EL (cell line): ENCODE measurements at places on chromosomes 7 and 10.

DNA sequence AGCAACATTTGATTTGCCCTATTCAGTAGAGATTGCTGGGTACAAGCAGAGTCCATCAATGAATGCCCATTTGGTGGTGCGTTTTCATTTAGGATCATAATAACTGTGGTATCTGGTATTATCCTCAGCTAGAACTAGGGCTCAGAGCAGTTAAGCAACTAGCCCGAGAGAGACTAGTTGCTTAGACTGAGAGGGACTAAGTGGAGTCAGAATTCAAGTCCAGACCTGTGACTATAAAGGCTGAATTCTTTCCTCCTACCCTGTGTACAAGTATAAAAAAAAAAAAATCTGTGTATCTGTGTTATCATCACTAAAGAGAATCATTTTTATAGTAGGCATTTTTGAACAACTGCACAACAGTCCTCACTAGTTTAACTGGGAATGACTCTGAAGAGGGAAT, 45.3 kb upstream of the DKK1 start:
- DNase-seq, result no peak

GRCh38 chr10:122648599-122649428, 50.8 kb downstream of the C10orf120 start:
- peak; percentile 47 for DNase-seq

GRCh38 chr7:140732416-140732815, 35.9 kb downstream of the NDUFB2 start:
- DNase-seq, result no peak

- DNase-seq, result peak; percentile 60
These were observed 43.3 kb downstream of the SFTPD start for GRCh38 chr10:79905322-79906314.

DNA sequence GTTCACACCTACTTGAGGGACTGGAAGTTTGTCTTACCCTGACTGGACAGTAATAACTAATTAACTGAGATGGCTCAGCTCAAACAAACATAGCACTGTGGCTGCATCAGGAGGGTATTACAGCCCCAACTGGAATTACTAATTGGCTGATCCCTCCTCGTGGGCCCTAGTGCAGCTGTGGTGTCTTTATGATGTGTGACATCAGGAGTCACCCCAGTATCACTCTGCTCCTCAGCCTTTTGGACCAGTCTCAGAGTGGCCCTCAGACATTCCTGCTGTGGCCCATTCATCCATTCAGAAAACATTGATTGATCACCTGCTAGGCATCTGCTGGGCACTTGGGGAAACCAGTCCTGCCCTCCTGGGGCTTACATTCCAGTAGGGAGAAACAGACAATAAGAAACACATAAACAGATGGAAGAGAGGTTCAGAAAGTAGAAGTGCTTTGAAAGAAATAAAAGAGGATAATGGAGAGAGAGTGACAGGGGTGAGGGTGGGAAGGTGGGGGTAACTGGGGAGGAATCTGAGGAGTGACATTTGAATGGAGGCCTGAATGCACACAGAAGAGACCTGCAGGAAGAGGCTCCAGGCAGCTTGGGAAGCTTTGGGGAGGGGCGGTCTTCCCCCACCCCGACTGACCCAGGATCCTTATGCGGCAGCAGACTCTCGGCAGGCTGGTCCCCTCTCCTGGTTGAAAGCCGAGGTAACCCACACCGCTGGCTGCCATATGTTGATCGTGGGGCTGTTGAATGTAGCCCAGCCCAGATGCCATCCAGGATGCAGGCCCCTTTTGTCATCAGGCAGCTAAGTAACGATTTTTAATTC, 113.1 kb downstream of the C10orf105 start:
- DNase-seq, result no peak

- DNase-seq, result no peak
These were observed 52.7 kb downstream of the FIGNL1 start for GRCh38 chr7:50397320-50397970.

GRCh38 chr7:55130395-55131141, 111.8 kb downstream of the EGFR start:
- DNase-seq, result peak; percentile 94

GRCh38 chr10:44773565-44773964, 137.6 kb upstream of the TMEM72 start:
- no peak for DNase-seq

- DNase-seq, result no peak
These were observed 11.8 kb downstream of the DPYSL4 start for GRCh38 chr10:132198381-132199181.

GRCh38 chr10:33303988-33304387, 30.5 kb downstream of the NRP1 start:
- DNase-seq, result no peak

DNA sequence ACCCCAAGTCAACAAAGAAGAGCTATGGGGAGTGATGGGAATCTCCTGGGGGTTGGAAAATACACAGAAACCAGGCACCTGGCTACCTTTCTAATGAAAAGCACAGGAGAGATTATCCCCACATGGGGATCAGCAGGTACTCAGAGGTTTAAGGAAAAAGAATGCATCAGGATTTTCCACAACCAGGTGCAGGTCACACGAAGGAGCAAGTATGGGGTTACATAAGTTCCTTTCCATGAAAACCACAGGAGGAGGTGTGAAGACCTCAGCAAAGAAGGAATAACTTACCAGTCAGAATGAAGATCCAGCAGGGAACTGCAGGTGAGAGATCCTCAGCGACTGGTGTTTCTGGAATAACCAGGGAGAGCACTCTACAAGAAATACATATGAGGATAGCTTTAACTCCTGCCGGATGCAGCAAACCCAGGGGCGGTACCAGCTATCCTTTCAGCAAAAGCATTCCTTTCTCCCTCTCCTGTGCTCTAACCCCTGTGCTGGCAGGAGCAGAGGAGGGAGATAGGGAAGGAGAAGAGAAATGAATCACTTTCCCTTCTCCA, 116.7 kb upstream of the TMEM106B start:
- no peak for DNase-seq

GRCh38 chr10:29798921-29799690, 164.3 kb upstream of the SVIL start:
- no peak for DNase-seq

GRCh38 chr10:5629303-5630111, 36.9 kb downstream of the ASB13 start:
- peak; percentile 73 for DNase-seq

GRCh38 chr10:124105594-124105993, 12.2 kb upstream of the CHST15 start:
- peak; percentile 17 for DNase-seq

DNA sequence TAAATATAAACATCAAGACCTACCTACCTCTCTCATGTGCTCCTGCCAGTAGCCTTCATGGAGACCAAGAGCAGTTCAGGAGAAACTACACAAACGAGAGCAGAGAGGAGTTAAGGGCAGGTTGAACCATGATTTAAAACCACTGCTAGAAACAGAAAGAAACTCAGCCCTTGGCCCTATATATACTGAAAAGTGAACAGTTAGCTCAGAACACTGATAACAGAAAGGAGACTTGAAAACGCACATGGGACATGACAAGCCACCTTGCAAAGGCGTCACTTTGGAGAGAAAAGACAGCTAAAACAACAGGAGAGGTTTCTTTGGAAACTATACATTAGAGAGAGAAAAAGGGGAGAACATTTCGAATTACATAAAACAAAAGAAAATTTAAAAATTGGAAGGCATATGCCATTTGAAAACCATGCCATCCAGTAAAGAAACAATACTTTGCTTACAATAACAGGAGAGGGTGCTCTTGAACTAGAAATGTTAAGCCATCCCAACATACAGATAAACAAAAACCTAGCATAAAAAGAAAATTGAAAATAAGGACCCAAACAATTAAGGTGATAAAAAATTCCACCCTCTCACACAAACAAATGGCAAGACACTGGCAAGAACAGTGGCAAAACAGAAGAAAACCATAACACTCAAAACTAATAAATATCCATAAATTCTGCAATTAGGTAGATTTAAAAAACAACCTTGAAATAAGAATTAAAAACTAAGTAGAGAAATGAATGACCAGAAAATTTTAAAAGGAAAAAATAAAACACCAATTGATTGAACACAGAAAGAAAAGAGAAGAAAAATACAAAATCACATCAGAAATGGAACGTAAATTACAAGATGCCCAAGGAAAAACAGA, 232.7 kb downstream of the IMMP2L start:
- DNase-seq, result peak; percentile 4

- DNase-seq, result peak; percentile 91
These were observed 13.0 kb upstream of the WIPI2 start for GRCh38 chr7:5177060-5177459.
